Activated CD8-positive, alpha-beta memory T cell treated with anti-CD3 and anti-CD28 coated beads, Interleukin-2, amount 10 ng/mL, durations not matched to agents 7 days and 5 days (primary cell): ENCODE measurements at places on chromosomes 1 and 21. TPM values are rescaled to one million over a fixed set of nuclear protein-coding genes. Genes with fewer than 3 reads are reported as not detected.

DNA sequence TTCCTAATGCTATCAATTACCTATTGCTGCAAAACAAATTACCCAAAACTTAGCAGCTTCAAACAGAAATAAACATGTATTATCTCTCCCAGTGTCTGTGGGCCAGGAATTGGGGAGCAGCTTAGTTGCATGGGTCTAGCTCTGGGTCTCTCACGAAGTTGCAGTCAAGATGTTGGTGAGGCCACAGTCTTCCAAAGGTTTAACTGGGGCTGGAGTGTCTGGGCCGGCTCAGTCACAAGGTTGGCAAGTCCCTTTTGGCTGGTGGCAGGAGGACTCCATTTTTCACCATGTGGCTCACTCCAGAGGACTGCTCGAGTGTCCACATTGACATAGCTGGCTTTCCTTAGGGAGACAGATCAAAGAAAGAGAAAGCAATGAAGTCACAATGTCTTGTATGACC, 5.0 kb upstream of the LRP8 start:
- peak; percentile 29 for DNase-seq

GRCh38 chr1:194014014-194014413, 827.6 kb upstream of the B3GALT2 start:
- no peak for DNase-seq

DNA sequence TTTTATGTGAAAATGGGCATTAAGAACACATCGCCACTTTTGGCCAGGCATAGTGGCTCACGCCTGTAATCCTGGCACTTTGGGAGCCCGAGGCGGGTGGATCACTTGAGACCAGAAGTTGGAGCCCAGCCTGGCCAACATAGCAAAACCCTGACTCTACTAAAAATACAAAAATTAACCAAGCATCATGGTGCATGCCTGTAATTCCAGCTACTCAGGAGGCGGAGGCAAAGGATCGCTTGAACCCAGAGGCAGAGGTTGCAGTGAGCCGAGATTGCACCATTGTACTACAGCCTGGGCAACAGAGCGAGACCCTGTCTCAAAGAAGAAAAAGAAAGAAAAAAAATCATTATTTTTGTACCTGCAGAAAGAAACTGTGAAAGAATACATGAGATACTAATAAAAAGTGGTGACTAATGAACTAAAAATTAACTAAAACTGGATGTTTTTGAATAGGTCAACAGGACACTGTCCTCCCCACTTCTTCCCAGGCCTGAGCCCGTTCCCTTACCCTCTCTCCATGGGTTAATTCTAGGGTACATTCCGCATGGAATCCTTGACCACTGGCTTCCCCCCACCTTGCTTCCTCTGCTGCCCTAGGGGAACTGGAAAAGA, 8.3 kb upstream of the TINAGL1 start:
- DNase-seq, result no peak

- DNase-seq, result no peak
These were observed 23.8 kb downstream of the PLA2G2A start for GRCh38 chr1:19955534-19956170.

- no peak for DNase-seq
These were observed 133.2 kb downstream of the GDAP2 start for GRCh38 chr1:117796226-117796625.

SZT2 gene
- total RNA-seq, result 52.2 TPM

METTL18 gene
- 10.9 TPM for total RNA-seq

DNA sequence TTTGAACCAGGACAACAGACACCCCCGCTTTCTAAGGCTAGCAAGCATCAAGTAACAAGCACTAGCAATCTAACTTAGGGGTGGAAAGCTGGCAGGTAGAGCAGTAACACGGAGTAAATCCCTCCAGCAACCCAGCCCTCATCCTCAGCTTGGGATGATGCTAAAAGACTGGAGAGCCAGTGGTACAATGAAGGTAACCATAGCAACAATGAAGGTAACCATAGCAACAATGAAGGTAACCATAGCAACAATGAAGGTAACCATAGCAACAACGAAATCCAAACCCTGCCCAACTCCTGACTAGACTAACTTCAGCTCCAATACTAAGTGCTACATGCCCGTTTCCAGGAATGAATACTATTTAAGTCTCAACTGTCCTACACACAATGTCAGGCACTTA, 22.2 kb upstream of the EIF4G3 start:
- no peak for DNase-seq

SYT2 gene
- total RNA-seq, result not detected
